ENCODE measurements at places on chromosomes 2 and 18.

GRCh38 chr2:145351864-145352425 lies 832.0 kb upstream of the ZEB2 start:
- no peak for DNase-seq

GRCh38 chr2:211709389-211709788 lies 829.2 kb downstream of the ERBB4 start:
- no peak for DNase-seq

DNA sequence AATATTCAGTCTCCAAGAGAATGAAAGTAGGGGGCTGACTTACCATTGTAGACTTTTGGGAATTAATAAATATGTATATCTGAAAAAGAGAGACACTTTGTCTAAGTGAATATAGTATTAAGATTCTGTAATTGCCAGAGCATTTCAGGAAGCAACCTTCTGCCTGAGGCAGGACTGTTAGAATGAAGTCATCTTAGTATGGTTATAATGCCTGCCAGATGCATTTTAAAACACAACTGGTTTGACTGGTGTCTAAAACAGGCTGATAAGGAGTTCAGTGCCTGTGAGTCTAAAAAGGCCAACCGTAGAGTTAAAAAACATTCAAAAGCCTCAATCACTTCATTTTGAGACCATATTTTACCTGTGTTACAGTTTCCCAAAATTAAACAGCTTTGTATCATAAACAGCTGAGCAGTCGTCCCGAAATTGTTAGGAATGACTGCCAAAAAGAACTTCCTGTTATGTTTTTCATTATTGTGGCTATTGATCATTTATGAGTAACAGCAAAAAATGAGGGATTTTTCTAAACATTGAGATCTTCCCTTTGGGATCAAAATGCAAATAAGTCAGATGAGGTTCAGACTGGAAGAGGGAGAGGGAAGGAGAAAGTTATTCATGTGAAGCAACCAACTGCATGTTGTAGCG lies 443.9 kb downstream of the PID1 start:
- DNase-seq: no peak

GRCh38 chr2:173828189-173829142 lies 136.7 kb downstream of the SP3 start:
- no peak for DNase-seq

- peak; percentile 29 for DNase-seq
Measured at GRCh38 chr2:174957050-174957449, 48.1 kb downstream of the CHN1 start.

DNA sequence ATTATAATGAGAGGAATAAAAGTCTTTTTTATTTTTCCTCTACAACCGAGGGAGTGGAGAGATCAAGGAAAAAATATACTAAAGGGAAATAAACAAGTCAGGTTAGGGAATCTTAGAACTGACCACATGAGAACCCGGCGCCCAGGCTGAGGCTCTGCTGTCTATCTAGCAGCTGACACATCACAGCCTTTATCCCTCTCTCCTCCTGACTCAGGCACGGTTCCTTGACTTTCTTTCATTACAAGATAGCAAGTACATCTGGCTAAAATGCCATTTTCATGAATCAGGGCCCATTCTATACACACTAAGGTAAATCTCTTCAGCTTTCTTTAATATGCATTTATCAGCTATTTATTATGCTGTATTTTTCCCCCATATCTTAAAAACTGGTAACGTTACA lies 296.0 kb downstream of the TMX3 start:
- no peak for DNase-seq

GRCh38 chr2:126912201-126912600 lies 13.5 kb downstream of the TEX51 start:
- DNase-seq: no peak

DNA sequence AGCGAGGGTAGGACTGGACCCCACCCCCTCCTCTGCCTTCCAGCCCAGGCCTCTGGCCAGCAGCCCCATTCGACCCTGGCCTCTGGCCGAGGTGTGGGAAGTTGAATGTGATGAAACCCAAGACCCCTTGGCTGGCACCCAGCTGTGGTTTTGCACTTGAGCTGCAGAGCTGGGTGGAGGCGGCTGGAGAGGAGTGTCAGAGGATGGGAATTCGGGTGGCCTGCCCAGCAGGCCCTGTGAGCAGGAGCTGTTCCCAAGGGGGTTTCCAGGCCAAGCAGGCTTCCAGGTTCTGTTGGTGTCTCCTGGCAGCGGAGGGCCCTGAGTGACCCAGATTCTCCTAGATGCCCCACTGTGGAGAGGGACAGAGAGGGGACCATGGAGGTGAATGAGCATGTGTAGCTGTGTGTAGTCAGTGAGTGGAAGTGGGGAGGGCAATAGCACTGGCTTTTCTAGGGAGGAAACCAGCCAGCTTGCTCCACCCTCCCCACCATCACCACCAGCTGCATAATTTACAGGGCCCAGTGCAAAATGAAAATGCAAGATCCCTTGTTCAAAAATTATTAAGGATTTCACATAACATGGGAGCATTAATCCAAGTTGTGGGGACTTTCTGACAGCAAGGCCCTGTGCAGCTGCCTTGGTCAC lies 172.2 kb upstream of the HAAO start:
- DNase-seq: peak; percentile 95

- DNase-seq: peak; percentile 75
Measured at GRCh38 chr2:210072922-210073509, 70.6 kb downstream of the RPE start.

- DNase-seq: no peak
Measured at GRCh38 chr2:235005603-235006259, 53.9 kb downstream of the SH3BP4 start.

DNA sequence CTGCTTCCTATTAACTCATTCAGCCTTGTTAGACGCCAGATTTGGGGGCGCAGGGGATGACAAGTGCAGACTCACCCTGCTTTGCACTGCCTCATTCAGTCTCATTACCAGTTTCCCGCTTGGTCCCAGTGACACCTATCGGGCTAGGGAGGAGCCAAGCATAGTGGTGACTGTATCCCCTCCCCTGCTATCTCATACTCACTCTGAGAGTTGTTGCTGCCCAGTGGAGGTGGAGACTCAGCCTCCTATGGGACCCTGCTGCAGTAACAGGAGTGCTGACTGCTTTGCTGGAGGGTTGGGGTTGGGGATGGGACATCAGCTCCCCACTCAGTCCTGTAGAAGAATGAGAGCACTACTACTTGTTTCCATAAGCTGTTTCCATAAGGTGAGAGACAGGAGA lies 21.3 kb upstream of the PIK3C3 start:
- no peak for DNase-seq

DNA sequence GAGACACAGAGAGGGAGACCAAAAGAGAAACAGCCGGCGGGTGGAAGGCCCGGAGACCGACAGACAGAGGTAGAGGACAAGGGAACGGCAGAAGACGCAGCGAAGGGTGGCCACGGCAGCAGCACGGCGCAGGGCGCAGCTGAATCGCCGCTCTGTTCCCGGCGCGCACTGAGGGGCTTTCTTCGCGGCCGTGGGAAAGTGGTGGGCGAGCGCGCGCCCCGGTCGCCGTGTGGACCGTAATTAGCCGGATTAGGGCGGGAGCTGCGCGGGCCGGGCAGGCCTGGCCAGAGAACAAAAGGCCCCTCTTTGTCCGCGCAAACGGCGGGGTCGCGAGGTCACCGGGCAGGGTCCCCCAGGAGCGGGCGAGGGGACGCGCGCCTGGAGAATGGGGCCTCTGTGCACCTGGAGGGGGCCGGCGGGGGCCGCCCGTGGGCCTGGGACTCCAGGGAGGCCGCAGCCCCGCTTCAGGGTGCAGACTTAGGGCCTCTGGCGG lies 158.3 kb downstream of the ZFP36L2 start:
- DNase-seq: no peak
